Germinal center (tissue), 1 donor: ENCODE measurements at places on chromosomes 3 and 15.

- no peak for DNase-seq
Measured at GRCh38 chr15:67003586-67003985, 61.8 kb upstream of the SMAD3 start.

GRCh38 chr15:90690585-90690984 lies 26.6 kb upstream of the BLM start:
- no peak for DNase-seq

DNA sequence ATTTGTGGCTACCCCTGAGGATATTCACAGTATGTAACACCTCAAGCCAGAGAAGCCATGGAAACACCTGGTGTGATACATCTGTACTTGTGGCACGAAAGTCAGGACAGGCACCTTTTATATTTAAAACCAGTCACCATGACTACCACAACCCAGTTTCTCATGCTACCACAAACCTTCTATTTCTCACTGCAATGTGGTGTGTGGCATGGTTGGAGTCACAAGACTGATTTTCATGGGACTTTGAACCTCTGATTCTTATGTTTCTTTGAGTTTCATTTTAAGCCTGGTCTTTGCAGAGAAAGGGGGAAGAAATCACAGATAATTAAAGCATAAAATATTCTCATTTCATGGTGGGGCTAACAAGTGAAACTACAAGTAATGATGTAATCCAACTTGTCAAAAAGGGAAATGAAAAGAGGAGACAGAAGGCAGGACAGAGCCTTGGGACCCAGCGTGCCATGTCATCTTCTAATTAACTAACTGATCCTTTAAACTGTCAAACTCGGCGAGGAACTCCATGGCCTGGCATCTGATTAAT lies 175.9 kb downstream of the PDZRN3 start:
- DNase-seq: peak; percentile 50

- no peak for DNase-seq
Measured at GRCh38 chr3:14082108-14082657, 42.5 kb downstream of the CHCHD4 start.

GRCh38 chr3:108669208-108669607 lies 79.7 kb downstream of the DZIP3 start:
- peak; percentile 27 for DNase-seq

DNA sequence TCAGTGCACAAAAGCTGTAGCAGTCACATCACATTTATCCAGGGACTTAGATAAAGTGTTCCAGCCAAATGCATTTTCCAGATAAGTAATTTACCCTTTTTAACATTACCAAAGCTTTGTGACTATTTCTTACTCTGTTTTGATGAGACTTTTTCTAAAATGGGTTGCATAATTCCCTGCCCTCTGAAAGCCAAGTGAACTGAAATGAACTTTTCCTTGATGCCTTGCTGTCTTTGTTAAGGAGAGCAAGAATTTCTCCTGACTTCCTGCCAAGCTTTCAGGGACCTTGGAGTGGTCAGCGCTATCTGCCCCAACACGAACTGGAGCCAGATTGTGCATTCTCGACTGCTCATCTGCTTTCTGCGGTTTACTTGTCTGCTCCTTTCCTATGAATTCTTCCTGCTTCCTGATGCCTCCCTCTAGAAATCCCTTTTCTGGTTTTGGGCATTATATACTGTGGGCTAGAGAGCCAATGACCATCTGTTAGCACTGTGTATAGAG lies 34.8 kb downstream of the EIF4E3 start:
- no peak for DNase-seq

- peak; percentile 81 for DNase-seq
Measured at GRCh38 chr3:138594150-138594934, at the start of gene CEP70. Gene CEP70, minus strand, starts transcription at chr3:138594260. Its CDS starts 21,333 bp downstream, at chr3:138572927.

- no peak for DNase-seq
Measured at GRCh38 chr3:117439812-117440211, 730.2 kb downstream of the TUSC7 start.

DNA sequence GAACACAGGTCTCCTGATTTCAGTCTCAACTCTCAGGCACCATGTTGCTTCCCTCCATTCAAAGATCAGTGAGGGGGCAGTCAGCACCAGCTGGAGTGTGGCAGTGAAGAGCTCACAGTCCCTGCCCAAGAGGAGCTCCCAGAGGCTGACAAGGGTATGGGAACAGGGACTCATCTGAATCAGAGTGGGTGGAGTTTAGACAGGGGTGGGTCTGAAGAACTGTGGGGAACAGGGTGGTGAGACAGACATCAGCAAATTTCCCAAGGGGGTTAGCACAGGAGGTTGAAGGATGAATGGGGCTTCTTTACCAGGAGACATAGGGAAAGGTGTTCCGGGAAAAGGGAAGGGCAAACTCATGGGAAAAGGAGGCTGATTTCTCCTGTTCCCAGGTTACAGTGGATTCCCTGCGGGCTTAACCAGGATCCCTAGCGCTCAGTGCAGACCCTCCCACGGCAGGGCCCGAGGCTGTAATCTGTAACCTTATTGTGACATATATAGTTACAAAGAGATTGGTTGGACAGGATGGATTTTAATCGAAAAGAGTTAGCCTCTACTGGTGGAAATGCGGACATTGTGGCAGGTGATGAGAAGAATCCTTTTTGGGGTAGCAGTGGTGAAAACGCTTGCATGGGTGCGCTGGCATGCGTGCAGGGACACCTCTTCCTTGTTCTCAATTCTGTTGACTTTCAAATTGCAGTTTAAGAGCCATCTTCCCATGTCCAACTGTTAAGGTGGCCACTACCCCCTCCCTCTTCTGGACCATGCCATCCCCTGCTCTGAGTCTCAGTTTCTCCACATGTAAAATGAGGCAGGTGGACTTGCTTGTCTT lies 160.3 kb downstream of the SMAD6 start:
- DNase-seq: no peak

DNA sequence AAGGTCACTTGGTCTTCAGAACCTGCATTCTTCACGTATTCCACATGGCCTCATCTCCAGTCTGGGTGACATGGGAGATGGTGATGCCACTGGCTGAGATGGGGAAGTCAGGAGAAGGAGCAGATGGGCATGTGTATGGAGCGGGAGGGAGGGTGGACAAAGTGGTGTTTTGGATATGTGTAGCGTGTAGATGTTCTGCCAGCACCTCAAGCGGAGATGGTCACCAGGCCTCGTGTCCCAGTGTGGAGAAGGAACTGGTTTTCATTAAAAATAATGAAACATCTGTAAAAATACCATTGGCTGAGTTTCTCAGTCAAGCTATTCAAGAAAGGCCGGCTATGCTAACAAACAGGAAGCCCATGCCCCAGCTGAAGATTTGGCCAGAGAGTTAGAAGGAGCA lies 26.2 kb downstream of the LARP6 start:
- no peak for DNase-seq

DNA sequence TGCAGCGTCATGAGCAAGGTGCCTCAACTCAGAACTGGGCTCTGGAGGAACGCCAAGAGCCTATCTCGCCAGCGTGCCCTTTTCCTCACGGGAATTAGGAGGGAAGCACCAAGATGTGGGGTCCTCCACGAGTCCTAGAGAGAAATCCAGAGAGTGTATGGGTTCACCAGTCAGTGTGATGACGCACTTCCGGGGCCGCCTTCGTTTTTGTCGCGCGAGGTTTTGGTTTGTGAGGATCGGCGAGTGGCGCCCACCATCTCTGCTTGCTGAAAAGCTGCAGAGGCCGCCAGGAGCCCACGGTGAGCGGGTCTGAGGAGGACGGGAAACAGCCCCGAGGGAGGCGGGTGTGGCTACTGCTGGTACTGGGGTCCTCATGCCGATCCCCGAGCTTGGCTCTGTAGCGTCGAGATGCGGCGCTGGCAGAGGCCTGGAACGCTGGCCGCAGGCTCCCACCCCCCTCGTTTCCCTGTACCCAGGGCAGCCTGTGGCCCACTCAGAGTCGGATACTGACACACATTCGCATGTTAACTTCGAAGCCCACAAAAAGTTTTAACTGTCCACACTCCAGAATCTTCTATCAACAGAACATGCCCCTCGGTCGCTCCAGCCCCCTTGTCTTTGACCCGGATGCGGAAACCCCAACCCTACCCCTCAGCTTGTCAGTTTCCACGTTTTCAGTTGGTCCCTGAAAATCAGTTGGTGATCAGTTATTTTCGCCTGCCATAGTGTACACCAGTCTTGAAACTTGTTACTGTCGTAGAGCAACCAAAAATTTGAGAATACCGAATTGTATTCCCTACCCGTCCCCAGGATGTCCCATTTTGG lies 30.4 kb downstream of the ZNF662 start:
- DNase-seq: no peak

DNA sequence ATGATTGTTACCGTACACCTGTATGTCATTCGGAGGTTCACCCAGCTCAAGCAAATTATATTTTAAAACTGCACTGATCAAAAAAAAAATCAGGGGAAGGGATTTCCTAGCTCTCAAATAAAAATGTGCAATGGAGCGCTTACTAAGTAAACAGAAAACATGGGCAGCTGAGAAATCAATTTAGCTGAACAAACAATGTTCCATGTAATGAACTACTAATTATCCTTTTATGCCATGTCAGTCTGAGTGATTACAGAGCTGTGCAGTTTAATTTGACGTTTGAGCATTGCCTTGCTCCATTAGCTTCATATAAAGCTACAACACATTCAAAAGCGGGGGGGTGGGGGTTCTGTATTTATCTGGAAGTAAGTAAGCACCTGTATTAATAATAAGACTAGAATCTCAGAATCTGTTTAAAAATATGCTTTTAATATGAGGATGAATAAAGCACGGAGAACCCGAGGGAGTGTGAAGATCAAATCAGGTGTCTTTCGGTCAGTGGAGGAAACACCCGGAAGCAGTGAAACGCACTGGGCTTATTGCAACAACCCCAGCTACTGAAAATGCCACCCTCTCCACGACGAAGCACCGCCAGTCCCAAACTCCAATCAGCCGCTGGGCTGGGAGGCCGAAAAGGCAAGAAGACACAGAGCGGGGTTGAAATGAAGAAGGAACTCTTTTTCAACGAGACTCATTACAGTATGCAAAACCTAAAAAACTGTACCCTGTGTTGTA lies 196.5 kb upstream of the ATP11B start:
- DNase-seq: no peak

GRCh38 chr15:95422255-95422654 lies 908.2 kb upstream of the NR2F2 start:
- DNase-seq: no peak

GRCh38 chr15:51074926-51075325 lies 19.8 kb downstream of the TNFAIP8L3 start:
- no peak for DNase-seq

- no peak for DNase-seq
Measured at GRCh38 chr15:69626095-69627066, 173.8 kb downstream of the RPLP1 start.

GRCh38 chr3:126850370-126851085 lies 132.4 kb upstream of the PLXNA1 start:
- DNase-seq: no peak

DNA sequence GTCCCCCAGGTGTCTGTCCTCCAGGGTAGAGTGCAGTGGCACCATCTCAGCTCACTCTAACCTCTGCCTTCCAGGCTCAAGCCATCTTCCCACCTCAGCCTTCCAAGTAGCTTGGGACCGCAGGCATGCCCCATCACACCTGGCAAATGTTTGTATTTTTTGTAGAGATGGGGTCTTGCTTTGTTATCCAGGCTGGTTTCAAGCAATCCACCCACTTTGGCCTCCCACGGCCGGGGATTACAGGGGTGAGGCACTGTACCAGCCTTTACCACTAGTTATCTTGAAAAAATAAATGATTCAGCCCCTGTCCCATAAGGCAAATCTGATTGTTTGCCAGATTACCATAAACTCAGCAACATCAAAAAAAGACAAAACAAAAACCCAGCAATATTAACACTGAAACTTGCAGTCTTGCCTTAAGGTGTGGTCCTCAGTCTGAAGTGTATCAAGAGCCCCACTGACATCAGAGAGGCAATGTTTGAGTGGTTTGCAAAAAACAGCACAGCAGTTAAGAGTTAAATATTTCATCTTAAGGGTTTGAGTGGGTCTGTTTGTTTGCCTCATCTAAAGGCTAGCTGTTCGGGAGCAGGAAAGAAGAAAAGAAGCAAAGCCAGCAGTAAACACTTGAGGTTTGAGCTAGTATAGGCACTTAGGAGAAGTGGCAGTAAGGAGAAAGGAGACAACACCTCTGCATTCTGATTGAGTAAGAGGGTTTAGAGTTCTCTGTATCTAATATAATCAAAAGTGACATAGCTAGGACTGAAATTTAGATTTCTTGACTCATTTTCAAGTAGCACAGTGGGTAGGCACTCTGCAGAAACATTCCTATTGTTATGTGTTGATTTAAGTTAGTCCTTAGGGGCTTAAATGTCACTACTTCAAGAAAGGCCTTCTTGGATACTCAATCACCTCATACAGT lies 26.3 kb upstream of the EDEM1 start:
- no peak for DNase-seq

- DNase-seq: no peak
Measured at GRCh38 chr3:153972862-153973261, 148.3 kb upstream of the ARHGEF26 start.

DNA sequence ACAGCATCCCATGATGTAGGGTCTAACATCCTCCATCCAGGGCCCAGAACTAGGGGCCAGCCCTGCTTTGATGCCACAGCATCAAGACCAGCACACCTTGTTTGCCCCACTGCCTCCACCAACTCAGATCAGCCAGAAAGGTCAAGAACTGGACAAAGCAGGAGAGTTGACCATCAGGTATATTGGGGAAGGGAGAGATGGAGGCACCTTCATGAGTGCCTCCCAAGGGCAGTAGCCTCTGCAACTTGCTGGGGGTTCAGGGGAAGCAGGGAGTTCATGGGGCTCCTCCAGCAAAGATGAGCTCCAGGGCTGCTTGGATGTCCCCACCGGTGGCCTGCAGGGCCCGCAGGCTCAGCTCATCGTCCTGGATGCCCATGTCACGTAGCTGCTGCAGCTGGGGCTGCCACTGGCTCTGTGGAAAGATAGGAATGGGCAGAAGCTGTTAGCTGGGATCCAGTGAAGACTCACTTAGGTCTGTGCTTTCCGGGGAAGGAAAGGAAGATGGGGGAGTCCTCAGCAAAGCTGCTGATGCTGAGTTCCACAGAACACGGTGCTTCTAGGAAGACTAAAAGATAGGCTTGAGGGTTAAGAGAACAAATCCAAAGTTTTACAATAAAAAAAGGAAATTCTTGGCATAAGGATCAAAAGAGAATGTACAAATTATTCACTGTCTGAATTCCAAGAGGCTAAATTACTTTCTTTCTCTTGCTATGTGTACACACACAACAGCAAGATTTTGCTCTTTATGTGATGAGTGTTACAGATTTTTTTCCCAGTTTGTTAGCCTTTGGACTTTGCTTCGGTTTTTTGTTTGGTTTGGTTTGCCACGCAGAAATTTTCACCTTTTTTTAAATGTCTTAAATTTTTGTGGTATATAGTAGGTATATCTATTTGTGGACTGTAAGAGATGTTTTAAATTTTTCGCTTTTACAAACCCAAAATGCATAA lies 12.3 kb upstream of the SEMA7A start:
- DNase-seq: no peak
